Astrocyte of the cerebellum (primary cell): ENCODE measurements at places on chromosomes 11 and 22.

- no peak for DNase-seq
These were observed 6.9 kb upstream of the SYT8 start for GRCh38 chr11:1827931-1828330.

DNA sequence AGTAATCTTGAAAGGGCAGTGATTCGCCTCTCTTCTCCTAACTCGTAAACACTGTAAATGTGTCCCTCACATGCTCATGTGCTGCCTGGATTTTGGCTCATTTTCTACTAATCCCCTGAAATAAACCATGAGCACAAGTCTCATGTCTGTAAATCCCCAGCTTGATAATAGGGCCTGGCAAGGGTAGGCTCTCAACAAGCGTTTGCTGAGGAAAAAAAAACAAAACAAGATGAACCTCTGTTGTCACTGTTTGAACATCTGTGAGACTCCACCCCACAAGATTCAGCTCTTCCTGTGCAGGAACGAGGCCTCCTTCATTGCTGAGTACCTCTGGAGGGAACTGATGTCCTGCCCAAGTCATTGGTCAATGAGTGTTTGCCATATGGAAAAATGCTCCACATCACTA, 4.5 kb upstream of the CYB5R2 start:
- no peak for DNase-seq

- DNase-seq: peak; percentile 57
These were observed 37.8 kb downstream of the PAMR1 start for GRCh38 chr11:35487532-35488078.

GRCh38 chr11:74696939-74697675, 34.1 kb downstream of the CHRDL2 start:
- peak; percentile 38 for DNase-seq

DNA sequence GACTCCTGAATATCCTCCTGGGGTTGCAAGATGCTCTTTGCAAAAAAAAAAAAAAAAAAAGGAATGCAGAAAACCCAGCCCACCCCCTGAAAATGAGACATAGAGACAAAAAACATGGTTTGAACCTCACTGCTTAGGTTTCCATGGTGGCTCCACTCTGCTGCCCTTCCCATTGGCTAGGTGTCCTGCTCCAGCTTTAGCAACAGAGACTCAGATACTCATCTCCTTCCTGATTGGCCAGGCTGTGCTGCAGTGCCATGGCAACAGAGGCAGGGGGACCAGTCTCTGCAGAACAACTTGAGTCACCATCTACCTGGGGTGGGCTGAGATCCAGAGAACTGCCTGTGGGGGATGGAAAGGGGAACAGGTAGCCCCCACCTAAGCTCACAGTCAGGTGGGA, 17.4 kb upstream of the YWHAH start:
- no peak for DNase-seq

DNA sequence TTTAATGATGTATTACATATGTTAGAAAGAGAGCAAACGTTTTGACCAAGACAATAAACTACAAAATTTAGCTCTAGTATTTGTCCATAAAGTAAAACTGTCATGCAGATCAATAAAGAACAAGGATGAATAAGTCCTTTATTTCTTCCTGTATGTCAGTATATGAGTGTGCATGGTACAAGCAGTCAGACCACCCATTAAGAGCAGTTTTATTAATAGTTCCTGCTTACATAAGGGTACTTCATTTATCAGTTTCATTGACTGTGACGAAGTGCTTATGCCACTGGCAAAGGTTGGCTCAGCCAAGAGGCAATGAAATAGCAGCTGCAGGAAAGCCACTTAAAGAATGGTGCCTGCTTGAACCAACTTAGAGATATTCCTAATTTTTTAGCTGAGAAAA, 913.0 kb upstream of the CNTN5 start:
- no peak for DNase-seq

GRCh38 chr11:92295175-92296137, 70.8 kb downstream of the FAT3 start:
- DNase-seq: peak; percentile 32

GRCh38 chr22:36562261-36562835, 33.4 kb upstream of the EIF3D start:
- no peak for DNase-seq

GRCh38 chr22:35477911-35478582, 62.6 kb upstream of the RASD2 start:
- peak; percentile 49 for DNase-seq

GRCh38 chr11:117205211-117205818, 6.1 kb downstream of the TAGLN start:
- no peak for DNase-seq

DNA sequence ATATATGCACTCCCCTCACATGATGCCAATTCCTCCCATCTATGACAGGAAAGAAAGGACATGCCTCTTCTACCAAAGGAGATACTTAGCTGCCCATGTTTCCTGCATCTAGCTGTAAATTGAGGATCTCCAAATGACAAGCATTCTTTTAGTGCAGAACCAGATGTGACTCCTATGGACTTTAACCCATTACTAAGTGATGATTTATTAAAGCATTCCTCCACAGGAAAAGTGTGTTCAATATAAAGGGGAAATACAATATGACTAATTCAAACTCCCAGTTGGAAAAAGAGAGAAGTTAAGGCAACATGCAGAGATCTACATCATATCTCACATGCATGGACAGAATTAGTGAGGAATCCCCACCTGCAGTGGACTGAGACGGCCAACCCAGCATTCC, 221.3 kb downstream of the FAM76B start:
- DNase-seq: no peak

DNA sequence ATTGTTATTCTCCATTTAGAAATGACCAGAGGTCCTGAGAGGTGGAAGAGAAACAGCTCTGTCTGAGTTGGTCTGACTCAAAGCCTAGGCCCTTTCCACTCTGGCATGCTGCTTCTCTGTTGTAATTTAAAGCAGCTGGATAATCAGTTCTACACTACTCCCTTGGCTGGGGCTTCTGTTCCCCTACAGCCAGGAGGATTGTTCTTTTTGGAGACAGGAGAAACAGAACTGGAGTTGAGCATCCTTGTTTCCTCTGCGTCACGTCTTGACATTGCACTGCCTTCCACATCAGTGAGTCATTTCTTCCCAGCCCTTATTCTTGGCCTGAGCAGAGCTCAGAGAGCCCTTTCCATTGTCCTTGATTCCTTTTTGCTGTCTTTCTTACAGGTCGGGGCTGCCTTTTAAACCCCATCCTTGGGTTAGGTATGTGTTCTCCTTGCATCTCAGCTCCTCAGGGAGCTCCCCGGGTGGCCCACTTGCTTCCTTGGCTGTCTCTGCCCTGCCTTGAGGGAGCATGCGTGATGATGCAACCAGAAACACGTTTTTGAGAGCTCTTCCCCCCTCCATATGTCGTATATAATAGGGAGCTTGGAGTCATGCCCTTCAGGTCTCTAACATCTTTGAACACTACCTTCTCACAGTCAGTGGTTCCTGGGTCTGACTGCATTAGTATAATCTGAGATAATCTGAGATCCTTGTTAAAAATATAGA, 35.7 kb downstream of the CYB5R2 start:
- DNase-seq: no peak

- no peak for DNase-seq
These were observed 22.6 kb downstream of the FADD start for GRCh38 chr11:70225681-70226177.

DNA sequence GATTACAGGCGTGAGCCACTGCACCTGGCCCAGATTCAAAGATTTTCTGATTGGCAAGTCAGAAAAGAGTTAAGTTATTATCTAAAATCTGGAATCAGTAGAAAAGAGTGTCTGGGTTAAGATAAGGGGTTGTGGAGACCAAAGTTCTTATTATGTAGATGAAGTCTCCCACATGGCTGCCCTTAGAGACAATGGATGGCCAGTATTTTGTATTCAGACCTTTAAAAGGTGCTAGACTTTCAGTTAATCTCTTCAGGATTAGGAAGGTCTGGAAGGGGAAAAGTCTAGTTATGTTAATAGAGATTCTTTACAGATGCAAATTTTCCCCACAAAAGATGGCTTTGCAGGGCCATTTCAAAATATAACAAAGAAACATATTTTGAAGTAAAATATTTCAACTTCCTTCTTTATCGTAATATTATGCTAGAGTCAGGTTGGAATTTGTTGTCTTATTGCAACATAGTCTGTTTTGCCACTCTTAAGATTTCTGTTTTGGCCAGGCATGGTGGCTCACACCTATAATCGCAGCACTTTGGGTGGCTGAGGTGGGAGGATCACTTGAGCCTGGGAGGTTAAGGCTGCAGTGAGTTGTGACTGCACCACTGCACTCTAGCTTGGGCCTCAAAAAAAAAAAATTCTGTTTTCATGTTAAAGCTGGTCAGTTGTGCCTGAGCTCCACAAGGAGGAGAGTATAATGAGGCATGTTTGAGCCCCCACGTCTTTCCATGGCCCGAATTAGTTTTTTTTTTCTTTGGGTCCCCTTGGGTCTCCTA, 14.0 kb downstream of the GRAMD1B start:
- DNase-seq: no peak

- no peak for DNase-seq
These were observed at the start of gene ESAM for GRCh38 chr11:124762105-124762623. TSS of gene ESAM (minus strand) at chr11:124762290. CDS start at chr11:124762154, 136 bp downstream.

GRCh38 chr11:46894506-46894905, 23.8 kb downstream of the LRP4 start:
- DNase-seq: no peak

DNA sequence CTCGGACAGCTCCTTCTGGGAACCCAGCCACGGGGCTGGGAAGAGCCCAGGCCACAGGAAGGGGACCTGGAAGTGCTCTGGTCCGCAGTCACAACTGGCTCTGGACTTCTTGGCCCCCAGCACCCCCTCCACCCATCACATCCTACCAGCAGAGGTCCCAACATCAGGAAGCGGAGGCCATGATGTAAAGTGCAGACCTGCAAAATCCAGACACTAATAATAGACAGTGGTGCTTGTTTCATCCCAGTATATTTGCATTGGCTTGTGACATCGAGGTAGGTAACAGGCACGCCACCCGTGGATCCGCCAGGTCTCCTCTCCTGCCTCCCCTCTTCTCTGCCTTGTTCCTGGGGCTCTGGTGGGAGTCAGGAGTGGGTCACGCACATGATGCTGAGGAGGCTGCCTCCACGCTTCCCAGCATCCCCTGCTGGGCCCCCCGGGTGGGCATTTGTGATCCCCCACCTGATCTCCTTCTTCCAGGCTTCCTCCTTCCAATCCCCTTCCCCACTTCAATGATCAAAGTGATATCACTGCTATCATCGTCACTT, 1454.0 kb downstream of the BRD1 start:
- no peak for DNase-seq

GRCh38 chr11:60912223-60912850, 1.6 kb upstream of the TMEM109 start:
- no peak for DNase-seq

DNA sequence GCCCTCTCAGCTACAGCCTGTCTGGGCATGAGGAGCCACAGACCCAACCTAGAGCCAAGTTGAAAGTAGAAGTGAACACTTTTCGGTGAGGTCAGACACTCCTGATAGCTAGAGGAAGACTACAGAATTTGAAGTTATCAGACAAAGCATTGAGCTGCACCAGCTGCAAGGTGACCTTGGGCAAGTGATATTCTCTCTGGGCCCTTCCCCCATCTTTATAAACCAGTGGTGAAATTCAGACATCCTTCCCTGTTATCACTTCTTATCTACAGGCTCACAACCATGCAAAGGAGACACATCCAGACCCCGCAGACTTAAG, 8.0 kb upstream of the PMM1 start:
- DNase-seq: no peak
